Motor neuron (in vitro differentiated cells): ENCODE measurements at places on chromosomes 11 and 22. TPM values are rescaled to one million over a fixed set of nuclear protein-coding genes. Genes with fewer than 3 reads are reported as not detected.

Gene CLMP
- total RNA-seq, result 7.3 and 8.7 TPM in 2 replicates

Gene BBOX1
- 9.0 and 10.3 TPM in 2 replicates for total RNA-seq

Gene STX5
- 25.4 and 26.2 TPM in 2 replicates for total RNA-seq

Gene BEST1
- total RNA-seq, result 5.2 and 6.8 TPM in 2 replicates

Gene UCP3
- 0.81 and 1.4 TPM in 2 replicates for total RNA-seq

Gene TRIM48
- not detected in 2 replicates for total RNA-seq

Gene RBM7
- total RNA-seq, result 19.9 and 20.4 TPM in 2 replicates

Gene WDR74
- 78.7 and 80.8 TPM in 2 replicates for total RNA-seq

Gene SLC22A9
- 0.14 TPM in 1 of 2 replicates, not detected in the other for total RNA-seq

Gene INCENP
- total RNA-seq, result 5.6 and 6.1 TPM in 2 replicates

Gene A4GALT
- total RNA-seq, result 0.65 and 0.75 TPM in 2 replicates

Gene SERPIND1
- 0.86 and 2.2 TPM in 2 replicates for total RNA-seq

- ATAC-seq, result no peak
These were observed 1.7 kb upstream of the RAC2 start for GRCh38 chr22:37245740-37246139.

DNA sequence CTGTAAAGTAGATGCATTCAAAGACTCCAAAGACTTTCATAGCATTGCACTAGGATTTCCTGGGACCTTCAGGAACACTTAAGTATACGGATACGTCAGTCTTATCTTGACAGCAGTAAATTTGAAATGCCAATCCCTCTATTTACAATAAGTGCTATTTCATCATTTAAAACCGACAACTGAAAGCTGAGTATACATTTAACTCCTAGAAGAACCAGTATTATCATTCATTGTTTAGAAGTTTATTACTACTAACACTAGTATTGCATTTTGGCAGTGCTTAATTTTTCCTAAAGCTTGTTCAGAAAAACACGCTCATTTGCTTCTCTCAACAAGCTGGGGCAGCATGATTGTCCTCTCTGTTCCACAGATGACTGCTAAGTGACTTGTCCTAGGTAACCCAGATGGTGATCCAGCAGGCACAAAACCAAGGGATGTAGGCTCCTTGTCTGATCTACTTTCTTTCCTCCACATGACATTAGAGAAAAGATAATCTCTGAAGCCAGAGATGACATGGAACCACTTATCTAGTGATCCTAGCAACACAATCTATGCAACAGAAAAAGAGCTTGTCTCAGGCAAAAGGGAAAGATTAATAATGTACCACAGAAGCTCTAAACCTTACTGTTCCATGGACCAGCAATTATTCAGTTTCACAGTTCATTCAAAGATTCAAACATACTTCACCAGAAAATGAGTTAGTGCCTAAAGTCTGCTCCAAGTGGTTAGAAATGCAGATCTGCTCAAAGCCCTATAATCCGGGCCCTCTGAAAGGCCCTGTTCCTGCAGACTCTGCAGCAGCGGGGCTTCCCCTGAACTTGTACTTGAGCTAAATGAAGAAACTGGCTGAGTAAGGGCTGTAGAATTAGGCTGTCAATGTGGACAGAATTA is 5.2 kb downstream of the MAML2 start:
- ATAC-seq, result no peak

- no peak for ATAC-seq
These were observed 10.2 kb downstream of the SIRT3 start for GRCh38 chr11:225734-226453.

GRCh38 chr22:23698094-23698493 is 7.3 kb downstream of the RGL4 start:
- ATAC-seq, result no peak

DNA sequence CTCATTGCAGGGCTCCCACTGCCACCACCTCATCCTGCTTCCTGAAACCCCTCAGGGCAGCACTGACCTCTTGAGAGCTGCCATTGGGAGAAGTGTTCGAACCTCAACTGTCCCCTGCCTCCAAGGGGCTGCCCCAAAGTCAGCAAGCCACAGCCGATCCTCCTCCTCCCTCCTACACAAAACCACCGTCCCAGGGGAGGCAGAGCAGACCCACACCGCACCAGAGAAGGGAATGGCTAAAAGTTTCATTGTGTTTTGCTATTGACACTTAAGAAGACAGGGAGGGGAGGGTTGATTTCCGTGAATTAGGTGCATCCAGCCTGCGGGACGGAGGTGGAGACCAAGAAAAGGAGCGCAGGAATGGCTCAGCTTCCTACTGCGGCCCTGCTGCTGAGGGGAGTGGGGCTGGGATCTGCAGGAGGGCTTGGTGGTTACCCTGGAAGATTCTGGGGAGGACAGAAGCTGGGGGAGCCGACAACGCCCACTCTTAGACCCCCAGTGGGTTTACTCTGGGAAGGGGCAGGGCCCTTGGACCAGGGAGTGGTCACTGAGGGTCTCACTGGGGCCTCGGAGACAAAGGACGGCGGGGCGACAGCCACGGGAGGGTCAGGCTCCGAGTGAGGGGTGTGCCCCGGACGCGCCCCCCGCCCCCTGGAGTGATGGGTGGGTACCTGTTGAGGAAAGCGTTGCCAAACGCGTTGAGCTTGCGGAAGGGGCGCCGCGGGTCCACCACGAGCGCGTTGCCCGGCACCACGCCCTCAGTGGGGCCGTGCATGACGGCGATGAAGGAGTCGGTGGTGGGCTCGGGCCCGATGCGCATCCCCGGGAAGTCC is 815 bp downstream of the EHD1 start:
- ATAC-seq, result no peak

- ATAC-seq, result no peak
These were observed 839 bp downstream of the STX5 start for GRCh38 chr11:62830904-62831519.

DNA sequence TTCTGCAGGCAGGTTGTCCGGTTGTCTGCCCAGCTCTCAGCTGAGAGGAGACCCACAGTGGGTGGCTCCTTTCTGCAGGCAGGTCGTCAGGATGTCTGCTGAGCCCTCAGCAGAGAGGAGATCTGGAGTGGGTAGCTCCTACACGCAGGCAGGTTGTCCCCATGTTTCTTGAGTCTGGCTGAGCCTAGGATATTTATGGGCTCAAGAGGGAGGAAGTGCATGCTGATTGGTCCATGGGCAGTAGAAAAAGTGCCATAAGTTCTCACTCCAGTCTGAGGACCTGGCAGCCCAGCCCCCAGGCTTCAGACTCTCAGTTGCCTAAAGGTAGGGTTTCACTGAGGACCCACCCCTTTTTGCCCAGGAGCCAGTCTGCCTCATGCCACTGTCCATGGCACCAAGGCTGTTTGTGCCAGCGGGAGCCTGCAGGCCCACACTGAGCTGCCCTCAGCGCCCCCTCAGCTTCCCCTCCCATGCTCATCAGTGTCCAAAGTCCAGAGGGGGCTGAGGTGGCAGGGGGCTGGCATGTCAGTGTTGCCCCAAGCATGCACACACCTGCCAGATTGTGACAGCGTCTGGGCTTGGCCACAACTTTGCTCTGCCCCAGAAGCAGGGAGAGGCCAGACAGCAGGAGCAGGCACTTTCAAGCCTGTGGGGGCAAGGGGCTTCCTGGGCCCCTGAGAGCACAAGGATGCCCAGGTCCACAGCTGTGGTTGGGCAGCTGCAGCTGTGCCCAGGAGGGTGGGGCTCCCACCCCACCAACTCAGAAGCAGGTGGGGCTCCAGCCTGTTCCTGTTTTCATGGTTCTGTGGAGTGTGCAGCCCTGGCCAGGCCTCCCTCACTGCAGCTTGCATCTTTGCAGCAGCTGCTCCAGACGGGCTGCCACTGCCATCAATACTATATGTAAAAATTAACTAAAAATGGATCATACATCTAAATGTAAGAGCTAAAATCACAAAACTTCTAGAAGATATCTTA is 3.8 kb upstream of the RNF141 start:
- ATAC-seq, result no peak

DNA sequence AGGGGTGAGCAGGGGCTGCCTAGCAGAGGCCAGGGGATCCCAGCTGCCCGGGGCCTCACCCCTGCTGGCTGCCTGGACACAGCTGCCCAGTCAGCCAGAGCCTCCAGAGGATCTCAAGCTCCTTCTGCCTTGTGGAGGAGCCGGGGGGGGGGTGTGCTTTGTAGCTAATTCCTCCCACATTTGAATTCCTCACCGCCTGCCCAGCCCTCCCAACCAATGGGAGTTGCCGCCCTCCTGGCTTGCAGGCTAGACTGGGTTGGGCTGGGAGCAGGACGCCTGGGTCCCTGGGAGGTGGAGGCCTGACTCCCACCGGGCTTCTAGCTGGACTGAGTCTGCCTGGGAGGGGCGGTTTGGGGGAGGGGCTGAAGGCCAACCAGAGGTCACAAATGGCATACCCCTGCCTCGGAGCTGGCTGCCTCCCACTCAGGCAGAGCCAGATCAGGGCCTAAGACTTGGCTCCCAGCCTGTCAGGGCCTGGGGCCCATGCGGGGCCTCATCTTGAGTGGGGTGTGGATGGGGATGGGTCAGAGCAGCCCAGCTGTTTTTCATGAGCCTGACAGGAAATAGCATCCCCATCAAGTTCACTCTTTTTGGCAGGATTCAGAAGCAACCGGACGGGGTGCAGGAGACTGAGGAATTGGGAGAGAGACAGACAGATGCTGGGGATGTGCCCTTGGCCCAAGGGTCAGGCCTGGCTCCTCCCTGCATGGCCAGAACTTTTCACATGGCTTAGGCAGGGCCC is 29.2 kb upstream of the PDE2A start:
- ATAC-seq, result peak; percentile 76

GRCh38 chr11:87851234-87851633 is 324.0 kb downstream of the RAB38 start:
- no peak for ATAC-seq

- no peak for ATAC-seq
These were observed 14.4 kb downstream of the IL17REL start for GRCh38 chr22:49997932-49998717.

GRCh38 chr22:27776650-27776958 is 25.0 kb downstream of the MN1 start:
- peak; percentile 7 for ATAC-seq

- no peak for ATAC-seq
These were observed 804.9 kb downstream of the BRD1 start for GRCh38 chr22:49022816-49023160.

DNA sequence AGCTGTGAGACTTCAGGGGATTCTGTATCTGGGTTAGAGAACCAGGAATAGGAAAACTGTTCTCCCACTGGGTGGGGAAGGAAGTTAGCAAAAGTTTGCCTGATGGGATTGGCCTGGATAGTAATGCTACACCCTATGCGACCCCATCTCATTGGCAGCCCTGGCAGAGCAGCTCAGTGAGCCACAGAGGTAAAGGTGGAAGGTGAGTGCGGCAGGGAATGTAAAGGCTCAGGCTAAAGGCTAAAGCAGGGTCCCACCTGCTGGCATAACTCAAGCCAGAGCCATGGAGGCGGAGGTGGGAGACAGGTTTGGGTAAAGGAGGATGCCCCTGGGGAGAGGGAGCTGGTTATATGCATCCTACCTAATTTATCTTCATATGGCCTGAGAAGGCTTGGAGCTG is 18.7 kb downstream of the SSH3 start:
- no peak for ATAC-seq

DNA sequence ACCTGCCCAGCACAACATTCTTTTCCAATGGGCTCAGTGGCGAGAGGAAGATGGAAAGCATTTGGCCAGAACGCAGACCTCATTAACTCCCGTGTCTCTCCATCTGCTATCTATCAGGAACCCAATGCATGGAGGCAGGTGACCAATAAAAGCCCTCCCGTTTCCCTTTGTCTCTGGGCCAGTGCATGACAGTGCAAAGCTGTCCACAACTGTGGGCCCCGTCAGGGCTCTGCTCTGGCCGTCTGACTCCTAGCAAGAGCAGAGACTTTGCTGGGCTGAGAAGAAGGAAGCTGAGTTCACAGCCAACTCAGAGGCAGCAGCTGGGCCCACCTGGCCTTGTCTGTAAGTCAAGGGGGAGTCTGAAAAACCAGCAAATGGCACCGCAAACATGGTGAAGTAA is 177.8 kb downstream of the TENM4 start:
- ATAC-seq, result no peak

DNA sequence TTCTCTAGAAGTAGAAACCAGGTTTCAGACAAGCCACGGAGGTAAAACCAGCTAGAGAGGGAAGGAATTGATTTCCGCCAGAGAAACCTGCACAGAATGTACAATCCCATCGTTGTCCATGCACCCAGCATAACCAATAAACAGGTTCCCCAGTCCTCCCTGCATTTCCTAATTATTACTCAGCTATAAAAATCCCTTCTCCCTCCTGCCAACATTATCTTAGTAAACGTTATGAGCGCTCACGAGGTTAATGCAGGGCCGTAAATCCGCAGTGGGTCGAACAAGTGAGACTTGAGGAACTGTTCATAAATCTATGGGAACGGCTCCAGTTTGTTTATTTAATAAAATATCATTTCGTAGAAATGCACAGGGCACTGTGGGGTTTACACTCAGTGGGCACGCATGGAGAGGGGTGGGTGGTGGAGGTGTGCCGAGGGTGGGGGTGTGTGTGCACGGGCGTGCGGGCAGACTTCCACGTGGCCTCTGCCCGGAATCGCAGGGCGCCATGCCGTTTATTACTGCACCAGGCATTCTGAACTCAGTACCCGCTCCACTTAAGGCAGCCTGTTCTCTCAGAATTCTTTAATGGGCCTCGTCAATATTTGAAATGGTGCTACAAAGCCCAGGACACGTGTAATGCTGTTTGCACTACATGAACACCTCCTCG is 257.3 kb downstream of the MIAT start:
- peak; percentile 20 for ATAC-seq

GRCh38 chr11:8066911-8067455 is 14.0 kb upstream of the TUB start:
- ATAC-seq, result no peak

DNA sequence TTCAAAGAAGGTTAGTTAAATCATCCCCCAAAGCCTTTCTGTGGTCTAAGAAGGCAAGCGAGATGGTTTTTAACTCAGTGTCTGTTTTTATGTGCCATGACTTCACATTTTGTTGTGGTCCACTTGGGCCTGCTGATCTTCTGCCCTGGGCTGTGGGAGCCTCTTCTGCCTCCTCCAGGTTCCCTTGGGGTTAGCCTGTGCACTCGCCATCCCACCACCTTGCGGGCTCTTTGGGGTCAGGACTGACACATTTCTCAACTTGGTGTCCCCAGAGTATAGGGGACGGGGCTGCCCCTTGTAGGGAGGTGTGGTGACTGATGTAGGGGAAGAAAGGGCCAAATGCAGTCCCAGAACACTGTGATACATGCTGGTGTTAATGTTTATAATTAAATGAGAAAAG is 207.0 kb downstream of the TBC1D22A start:
- no peak for ATAC-seq

DNA sequence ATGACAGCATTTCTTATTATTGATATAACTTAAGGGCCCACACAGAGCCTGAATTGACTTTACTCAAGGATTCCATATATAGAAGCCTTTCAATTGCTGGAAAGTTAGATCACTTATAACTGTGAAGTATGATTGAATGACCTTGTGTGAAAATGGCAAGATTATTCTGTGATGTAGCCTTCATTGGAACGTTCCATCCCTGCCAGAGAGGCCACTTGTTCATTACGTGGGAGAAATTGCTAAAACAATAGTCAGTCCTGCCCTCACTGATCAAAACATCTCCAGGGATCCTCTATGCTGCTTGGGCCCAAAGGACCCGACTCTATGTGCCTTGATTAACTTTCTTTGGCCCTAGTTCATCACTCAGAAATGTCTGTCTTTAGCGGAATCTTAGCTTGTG is 159.5 kb upstream of the BLID start:
- ATAC-seq, result no peak

GRCh38 chr11:120065876-120066275 is 72.0 kb downstream of the TRIM29 start:
- ATAC-seq, result no peak
